Hepatic stellate cell (primary cell): ENCODE measurements at places on chromosomes 16 and 17.
A peak's percentile ranks its signal among the peaks of the same experiment; 100 is the strongest.

DNA sequence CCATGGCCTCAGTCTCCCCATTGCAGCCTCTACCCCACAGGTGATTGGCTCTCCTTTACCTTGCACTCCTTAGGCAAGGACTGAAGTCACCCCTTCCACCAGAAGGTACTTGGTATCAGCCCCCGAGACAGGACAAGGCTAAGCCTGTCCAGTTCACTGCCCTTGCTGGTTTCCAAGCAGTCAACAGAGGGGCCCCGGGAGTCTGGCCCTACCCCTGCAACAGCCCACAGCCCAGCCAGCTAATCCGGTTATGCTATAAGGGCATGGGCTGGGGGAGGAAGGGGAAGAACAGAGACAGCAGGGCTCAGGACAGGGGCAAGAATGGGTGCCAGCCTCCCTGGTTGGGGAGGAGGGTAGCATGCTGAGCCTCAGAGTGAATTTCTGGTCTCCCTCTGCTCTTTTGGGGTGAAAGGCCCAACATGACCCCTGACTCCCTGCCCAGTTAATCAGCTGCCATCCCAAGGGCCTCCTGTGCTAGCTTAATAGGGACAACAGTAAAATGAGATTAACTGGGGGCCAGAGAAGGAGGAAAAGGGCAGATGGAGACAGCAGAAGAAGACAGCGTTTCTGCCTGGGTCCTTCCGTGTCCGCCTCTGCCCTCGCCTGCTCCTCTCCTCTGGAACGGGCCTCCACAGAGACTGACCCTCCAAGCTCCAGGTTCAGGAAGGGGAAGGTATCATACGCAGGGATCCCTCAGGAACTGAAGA is 10.7 kb downstream of the DLG4 start:
- DNase-seq: no peak

DNA sequence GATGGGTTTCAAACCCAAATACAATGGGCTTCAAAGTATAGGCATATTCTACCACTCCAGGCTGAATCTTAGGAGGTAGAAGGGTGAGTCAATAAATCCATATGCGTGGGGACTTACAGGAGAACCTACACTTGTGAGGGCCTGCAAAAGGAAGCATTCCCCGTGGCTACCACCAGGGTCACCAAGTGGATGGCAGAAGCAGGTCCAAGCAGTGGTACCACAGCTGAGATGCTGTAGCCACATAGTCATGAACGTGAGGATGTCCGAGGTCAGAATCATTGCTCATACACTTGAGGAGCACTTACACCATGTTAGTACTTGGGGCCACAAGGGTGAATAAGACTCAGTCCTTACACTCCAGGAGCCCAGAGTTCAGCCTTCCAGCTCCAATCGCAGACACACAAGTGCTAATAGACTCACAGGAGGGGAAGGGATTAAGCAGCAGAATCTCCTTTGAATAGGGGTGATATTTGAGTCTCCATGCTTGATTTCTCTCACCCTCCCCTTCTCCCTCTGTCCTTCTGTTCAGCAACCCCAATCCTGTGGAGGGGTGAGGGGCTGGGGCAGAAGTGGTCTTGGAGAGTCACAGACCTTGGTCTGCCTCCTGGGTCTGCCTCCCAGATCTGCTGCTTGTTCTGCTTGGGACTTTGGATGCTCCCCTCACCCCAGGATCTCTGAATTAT is 42.5 kb upstream of the ASIC2 start:
- DNase-seq: no peak

GRCh38 chr17:75647061-75647460 is 13.8 kb downstream of the SMIM5 start:
- no peak for DNase-seq

DNA sequence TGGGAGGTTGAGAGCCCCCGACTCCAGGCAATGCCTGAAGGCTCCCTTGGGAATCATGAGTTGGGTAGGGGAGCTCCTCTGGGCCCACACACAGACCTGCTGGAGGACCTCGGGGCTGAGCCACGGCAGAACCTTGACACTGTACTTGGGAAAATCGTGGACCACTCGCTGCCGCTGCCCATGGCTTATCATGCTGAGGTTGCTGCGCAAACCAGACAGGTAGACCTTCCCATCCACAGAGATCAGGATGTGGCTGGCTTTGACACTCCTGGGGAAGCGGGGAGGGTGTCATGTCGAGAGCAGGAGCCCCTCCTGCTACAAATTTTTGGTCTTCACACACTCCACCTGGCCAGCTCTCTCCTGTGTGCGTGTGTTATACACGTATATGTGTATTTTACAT is 7.2 kb upstream of the LIMD2 start:
- no peak for DNase-seq

DNA sequence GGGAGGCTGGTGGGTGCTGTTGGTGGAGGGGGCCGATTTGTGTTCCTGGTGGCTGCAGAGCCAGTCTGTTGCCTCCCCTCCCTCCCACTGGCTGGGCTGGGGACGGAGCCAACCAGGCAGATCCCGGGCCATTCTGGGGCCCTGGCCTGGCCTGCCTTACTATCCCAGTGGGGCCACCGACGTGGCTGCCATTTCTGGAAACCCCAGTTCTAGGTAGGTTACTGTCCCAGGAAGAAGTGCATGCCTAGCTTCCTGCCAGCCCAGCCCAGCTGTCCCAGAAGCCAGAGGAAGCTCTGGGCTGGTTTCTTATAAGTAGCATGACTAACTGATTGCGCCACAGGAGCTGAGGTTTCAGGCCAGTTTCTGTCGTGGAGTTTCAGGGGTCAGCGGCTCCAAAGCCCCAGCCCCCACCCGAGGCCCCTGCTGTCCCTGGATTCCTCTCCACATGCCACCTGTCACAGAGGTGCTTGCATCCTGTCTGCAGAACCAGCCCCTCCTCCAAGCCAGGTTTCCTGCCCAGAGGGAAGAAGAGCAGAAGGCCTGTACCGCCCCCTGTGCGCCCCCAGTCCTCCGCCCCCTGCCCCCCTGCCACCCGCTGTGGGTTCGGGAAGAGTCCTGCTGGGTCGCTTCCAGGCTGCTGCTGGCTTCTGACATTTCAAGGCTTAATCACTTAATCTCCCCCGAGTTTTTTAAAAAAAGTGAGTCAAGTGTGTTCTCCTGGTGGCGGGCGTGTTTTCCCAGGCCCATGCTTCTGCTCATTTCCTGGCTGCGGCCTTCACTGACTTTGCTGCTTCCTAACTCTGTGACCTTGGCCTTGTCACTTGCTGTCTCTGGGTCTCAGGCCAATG is 13.2 kb downstream of the IL4R start:
- DNase-seq: peak; percentile 95
